Amygdala (tissue), 56 donors: ENCODE measurements at places on chromosomes 5 and 9.

- peak; percentile 8 for DNase-seq
These were observed 328.6 kb upstream of the NUDT12 start for GRCh38 chr5:103891151-103891550.

DNA sequence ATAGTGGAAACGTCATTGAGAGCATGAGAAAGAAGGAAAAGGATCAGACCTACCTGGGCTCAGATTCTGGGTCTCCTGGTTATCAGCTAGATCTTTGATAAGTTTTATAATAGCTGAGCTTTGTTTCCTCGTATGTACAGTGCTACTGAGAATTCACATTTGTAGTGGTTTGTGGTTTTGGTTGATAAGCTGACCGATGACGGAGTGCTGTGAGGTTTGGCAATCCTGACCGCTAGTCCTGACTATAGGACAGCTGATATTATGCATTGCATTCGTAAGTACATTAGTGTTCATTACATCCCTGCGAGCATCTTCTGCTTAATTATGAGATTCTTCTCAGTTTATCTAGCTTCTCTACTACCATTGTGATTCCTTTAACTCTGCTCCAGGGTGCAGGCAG, 190.7 kb upstream of the SLC27A6 start:
- DNase-seq, result no peak

- no peak for DNase-seq
These were observed 321.4 kb downstream of the NPR3 start for GRCh38 chr5:33032271-33033070.

DNA sequence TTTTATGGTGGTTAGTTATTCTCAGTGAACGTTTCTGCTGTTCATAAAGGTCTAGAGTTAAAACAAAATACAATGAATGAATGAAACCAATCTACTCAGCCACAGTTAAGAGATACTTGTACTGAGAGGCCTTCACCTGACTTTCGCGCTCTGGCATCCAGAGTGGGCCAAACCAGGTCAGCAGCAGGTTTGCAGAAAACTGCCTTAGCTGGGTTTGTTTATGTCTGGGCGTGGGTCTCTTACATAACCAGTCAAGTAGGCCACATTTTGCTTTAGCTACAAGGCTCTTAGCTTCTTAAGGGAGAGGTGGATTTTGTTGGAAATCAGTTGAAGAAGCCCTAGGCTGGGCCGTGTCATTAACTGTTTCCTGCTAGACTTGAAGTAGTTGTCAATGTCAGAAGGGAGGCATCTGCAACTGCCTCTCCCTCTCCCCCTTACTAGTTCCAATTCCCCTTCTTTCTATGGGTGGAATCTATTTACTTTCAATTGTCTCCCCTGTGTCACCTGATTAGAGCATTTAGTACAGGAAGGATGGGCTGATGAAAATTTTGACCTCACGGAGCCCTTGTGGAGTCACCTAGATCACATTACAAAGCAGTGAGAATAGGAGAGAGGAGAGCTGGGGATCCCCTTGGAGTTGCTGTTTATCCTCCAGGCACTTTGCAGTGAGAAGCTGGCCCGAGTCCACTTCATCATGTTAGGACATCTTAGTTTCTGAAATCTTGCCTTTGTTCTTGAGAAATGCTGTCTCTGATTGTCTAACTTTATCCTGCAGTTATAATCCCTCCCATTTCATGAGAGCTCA, 200.5 kb downstream of the ARHGEF28 start:
- no peak for DNase-seq

DNA sequence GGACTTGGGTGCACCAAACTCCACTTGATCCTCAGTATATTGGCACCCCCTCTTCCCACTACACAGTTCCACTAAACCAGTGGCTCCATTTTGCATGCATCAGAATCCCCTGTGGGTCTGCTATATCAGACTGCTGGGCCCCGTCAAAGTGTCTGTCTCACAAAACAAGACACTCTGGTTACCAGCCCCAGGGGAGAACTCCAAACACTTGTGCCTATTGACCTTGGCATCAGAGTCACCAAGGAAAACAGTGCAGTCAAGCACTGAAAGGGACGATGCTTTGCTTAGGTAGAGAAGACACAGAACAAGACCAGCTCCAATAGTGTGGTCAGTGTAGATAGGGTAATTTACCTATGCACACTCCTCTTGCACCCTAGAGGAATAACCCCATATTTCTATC, 205.8 kb upstream of the RAI14 start:
- DNase-seq, result no peak

GRCh38 chr5:14216902-14217301, 73.8 kb downstream of the TRIO start:
- DNase-seq, result no peak

DNA sequence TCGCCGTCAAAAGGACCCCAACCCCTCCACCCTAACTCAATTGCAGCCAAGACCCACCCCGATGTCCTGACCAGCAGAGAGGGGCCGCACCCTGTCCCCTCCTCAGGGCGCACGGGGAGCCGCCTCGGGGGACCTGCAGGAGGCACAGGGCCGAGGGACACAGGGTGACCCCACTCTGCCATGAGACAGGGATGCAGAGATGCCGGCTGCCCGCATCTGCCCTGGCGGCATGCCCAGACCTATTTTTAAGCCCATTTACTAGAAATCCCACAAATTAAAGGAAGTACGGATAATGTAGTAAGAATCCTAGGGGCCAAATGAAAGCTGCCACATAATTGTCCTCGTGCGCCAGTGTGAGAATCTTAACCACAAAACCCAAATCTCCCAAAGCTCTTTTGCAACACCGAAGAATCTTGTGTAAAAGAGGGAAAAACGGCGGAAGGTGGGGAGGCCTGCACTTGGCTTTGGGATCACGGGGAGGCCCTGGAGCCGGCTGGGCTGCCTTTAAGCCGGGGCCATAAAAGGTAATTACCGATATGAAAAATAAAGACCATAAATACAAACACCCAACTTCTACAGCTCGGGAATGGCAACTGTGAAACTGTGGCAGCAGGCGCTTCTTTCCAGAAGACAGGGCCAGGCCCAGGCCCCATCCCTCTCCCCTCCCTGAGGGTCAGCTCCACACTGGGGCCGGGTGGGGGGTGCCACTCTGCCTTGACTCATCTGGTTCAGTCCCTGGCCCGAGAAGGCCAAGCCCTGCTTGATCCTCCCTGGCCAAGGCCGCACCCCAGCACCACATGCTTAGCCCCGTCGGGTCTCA, 35.0 kb downstream of the NACC2 start:
- no peak for DNase-seq

DNA sequence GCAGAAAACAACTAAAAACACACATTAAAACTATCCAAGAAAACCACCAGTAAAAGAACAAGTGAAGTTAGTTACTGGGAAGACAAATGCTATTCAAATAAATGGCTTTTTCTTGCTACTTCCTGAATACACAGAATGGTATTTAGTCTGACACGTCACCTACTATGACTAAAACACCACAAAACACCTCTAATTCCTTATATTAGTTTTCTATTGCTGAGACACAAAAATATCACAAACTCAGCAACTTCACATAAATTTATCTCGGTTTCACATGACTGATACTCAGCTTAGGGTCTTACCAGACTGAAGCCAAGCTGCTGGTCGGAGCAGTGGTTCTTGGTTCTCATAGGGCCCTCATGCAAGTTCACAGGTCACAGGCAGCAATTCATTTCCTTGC, 5.4 kb downstream of the DMAC1 start:
- DNase-seq, result no peak

DNA sequence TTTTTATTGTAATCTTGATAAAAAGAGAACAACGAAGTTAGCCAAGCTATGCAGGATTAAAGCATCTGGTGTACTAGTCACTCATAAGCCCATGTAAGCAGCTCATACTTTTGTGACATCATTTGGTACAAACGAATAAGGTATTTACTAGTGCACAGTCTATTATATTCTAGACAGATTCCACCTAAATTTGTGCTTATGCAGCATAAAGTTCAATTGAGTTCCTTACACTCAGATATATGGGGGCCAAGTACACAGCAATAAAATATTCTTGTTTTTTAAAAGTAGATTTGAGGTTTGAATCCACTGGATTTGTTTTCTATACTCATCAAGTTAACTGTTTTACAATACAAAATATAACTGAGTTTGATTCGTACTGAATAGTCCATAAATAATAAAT, 1621.2 kb downstream of the MAT2B start:
- DNase-seq, result no peak

DNA sequence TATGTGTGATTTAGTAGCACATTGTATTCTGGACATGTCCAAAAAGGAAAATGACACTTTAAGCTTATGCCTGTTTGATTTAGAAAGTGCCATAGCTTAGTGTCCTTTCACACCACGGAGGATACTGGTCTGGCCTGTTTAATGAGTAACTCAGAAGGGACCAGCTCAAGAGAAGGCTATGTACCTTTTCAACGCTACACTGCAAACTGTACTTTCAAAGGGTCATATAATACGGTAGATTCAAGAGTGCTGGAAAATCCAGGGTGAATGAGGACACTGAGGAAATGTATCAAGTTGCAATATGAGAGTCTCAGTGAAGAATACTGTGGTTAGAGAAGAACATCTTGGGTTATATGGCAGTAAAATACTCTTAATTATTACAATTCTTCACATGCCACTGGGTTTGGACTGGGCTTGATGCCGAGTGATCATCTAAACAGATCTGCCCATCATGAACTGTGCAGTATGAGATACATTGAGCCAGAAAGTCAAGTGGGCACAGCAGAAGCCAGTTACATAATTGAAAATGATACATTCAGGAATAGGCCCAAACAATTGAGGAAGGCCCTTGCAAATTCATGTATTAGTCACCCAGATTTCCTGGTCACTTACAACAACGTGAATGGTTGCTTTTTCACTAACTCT, 1211.5 kb upstream of the CDH9 start:
- no peak for DNase-seq

GRCh38 chr5:29960323-29960722, 1233.2 kb upstream of the CDH6 start:
- no peak for DNase-seq

- no peak for DNase-seq
These were observed 40.6 kb downstream of the TNFSF8 start for GRCh38 chr9:114889802-114890224.

DNA sequence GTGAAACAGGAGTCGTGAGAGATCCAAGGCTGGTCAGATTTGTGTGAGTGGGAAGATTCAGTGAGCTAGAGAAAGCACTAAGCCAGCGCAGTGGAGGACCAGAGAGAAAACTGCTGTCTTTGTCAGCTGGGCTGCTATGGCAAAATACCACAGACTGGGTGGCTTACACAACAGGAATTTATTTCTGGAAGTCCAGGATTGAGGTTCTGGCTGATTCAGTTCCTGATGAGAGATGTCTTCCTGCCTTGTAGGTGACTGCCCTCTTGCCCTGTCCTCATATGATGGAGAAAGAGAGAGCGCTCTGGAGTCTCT, 24.2 kb upstream of the ANKRD33B start:
- no peak for DNase-seq

DNA sequence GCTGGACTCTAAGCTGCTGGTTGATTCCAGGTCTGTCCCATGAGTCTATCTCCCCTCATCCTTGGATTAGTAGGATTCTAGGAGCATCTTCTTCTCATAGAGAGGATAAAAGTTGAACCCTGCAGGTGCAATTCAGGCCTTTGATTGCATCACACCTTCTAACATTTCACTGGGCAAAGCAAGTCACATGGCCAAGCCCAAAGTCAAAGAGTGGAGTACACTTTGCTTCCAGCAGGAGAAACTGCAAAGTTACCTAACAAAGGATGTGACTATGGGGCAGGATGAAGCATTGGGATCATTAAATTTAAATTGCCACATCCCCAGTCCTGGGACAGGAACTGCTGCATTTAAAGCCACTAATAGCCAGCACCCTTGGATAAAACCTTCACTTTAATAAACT, 51.0 kb upstream of the EGFLAM start:
- no peak for DNase-seq
